ENCODE measurements at places on chromosomes 7 and 10. TPM values are rescaled to one million over a fixed set of nuclear protein-coding genes. Genes with fewer than 3 reads are reported as not detected.

DNA sequence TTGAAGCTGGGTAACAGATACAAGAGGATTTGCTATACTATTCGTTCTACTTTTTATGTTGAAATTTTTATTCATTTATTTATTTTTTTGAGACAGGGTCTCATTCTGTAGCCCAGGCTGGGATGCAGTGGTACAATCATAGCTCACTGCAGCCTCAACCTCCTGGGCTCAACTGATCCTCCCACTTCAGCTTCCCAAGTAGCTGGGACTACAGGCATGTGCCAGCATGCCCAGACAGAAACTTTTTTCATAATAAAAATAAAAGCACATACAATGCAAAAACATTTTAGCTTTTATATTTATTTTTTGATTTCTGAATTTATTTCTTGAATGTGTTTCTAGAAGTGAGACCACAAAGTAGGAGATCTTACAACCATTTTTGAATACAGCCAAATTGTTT, 71.2 kb downstream of the FANK1 start:
- no peak for DNase-seq

- peak; percentile 16 for DNase-seq
These were observed 26.8 kb downstream of the BET1 start for GRCh38 chr7:93977211-93977950.

DNA sequence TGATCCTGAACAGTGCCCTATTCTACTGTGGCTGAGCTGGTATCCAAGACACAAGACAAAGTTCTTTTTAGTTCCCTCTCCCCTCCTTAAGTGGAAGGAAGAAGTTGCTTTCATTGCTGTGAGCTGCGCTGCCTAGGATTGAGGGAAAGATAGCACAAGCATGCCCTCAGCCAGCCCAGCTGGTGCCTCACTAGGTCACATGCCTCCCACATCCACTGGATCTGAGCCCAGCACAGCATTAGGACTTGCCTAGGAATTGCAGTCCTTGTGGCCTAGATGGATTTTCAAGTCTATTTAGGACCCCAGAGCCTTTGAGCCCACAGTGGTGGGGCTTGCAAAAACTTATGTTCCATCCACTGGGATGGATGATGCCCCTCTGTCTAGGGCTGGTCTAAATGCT, 214.2 kb downstream of the ZNF248 start:
- no peak for DNase-seq

Gene RPP38
- 7.2 TPM for total RNA-seq

Gene PAX4
- not detected for total RNA-seq

DNA sequence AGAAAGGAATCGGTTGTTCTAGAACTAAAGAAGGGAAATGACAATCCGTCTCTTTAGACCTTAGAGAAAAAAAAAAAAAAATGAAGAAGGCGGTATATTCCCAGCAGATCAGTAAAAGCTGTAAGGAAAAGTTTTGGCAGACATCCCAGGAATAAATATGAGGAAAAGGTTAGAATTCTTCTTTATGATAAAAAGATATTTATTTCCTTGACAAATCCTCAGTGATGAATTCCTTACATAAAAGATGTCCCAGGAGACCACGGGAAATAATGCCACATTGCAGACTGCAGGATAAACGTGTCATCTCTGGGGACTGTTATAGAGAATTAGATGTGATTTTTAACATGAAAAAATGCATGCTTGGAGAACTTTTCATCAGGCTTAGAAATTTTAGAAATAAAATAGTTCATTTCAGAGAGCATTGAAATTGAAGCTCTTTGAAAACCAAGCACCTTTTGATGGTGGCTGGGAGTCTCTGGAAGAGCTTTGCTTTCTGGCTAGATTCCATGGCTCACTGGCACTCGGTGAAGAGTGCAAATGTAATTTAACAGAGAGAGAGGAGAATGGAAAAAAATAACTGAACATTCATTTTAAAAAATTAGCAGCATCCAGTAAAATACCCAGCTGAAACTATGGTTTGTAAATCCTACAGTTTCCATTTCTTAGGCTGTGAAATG, 98.2 kb downstream of the PRPF18 start:
- peak; percentile 72 for DNase-seq

- peak; percentile 53 for DNase-seq
These were observed 50.7 kb downstream of the HSPA12A start for GRCh38 chr10:116691635-116692034.

- DNase-seq, result peak; percentile 92
These were observed 133.7 kb upstream of the RSU1 start for GRCh38 chr10:16950656-16951601.

Gene OPTN
- total RNA-seq, result 29.5 TPM

DNA sequence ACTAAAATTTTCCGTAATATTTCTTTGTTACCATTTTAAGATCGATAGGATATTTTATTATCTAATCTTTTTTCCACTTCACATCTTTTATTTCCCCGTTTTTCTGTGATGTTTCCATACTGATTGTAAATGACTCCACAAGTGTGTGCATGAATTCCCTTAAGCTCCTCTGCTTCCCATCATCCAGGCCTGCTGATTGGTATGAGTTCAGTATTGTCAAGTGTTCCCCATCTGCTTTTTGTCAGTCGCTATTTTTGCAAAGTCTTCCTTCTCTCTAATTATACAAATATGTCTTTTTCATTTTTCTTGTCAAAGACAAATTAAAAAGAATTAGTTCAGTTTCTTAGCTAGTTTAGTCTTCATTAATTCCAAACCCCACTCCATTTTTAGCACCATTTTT, 184.7 kb downstream of the EXOC4 start:
- DNase-seq, result peak; percentile 47

Gene TRA2A
- total RNA-seq, result 56.5 TPM

Gene TUBAL3
- 0.31 TPM for total RNA-seq

Gene TRIP6
- total RNA-seq, result 38.6 TPM

DNA sequence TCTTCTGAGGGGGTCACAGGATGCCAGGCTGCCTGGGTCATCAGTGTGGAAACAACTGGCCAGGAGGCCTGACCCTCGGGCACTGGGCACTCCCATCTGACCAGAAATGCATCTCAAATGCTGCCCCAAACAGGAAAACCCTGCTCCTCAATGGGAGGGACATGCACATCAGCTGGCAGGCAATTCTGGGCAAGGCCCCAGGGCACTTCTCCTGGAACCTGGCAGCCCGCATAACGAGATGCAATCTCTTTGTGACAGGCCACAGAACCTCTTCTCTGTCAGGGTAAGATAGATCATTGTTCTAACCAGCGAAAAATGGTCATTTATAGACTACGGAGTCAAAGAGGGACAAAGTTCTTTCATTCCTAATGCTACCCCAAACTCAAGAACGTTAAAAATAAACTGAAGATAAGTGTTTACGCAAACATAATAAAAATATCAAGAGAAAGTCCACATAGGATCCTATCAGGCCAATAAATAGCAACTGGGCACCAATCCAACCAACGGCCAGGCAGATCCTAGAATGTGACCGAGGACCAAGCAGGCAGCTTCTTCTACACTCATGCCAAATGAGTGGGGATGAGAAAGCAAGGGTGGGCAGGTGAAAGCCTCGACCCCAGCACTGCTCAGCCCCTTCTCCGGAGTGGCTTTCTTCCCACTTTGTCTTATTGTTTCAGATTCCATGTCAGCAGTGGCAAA, 212.3 kb downstream of the TCERG1L start:
- no peak for DNase-seq

Gene TRIM50
- total RNA-seq, result 0.31 TPM
